Left kidney (tissue), 8 donors: ENCODE measurements at places on chromosomes 1 and 21. TPM values are rescaled to one million over a fixed set of nuclear protein-coding genes. Genes with fewer than 3 reads are reported as not detected.

Gene FAM177B
- not detected for polyA plus RNA-seq

DNA sequence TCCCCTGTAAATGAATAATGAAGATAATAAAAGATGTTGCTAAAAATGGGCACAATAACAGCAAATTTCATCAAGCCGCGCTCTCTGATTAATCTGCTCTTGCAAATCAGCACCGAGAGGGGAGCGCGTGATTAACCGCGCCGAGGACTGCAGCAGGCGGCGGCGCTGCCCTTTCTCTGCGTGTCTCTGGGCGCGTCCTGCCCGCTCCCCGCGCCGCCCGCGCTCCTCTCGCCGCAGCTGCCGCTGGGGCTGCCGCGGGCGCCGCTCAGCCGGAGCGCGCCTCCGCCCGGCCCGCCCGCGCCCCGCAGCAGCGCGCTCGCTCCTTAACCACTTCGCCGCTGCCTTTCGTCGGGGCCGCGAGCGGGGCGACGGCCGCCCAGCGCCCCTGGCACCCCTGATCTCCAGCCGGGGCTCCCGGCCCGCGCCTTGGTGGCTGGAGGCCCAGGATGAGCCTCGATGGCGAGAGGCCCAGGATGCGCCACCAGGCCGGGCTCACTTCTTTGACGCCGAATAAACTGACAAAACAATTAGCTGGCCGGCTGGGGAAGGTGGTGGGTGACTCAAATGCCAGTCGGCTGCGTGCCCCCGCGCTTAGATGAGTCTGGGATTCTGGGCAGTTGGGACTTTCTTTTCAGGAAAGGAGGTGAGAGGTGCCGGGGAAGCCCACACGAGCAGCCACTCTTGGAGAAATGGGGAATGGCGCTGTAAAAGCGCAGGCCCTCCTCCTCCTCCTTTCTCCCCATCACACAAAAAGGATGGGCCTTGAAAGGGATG lies 221.4 kb upstream of the PKN2 start:
- DNase-seq: peak; percentile 27

GRCh38 chr1:26745191-26745590 lies 42.6 kb upstream of the PIGV start:
- DNase-seq: no peak

DNA sequence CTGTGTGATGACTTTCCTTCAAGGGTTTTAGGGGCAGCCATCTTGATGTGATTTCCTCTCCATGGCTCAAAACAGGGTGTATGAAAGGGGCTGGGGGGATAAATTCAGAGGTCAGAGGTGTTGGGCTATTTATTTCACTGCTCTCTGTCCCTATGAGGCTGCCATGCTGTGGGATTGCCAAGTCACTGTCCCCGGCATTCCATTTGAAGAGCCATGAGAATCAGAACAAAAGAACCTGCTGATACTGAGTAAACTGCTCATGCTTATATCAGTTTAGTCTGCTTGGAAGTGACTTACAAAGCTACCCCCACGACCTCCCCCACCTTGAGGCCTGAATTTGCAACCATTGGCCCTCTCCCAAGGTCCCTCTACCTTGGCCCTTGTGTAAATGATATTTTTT lies 72.3 kb upstream of the UBE2U start:
- DNase-seq: no peak

- DNase-seq: no peak
These were observed 39.2 kb upstream of the POU3F1 start for GRCh38 chr1:38085666-38086330.
